Activated naive CD4-positive, alpha-beta T cell (primary cell): ENCODE measurements at places on chromosomes 1 and 21.

GRCh38 chr1:55669293-55669692 is 454.1 kb upstream of the USP24 start:
- DNase-seq = no peak

DNA sequence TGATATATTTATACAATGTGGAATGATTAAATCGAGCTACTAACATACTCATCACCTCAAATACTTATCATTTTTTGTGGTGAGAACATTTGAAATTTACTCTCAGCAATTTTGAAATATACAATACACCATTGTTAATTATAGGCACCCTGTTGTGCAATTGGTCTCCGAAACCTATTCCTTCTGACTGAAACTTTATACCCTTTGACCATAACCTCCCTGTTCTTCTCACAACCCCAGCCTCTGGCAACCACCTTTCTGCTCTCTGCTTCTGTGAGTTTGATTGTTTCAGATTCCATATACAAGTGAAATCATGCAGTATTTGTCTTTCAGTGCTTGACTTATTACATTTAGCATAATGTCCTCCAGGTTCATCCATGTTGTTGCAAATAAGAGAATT is 49.5 kb downstream of the SETD4 start:
- DNase-seq = no peak

GRCh38 chr1:58841455-58841854 is 57.6 kb upstream of the JUN start:
- no peak for DNase-seq

DNA sequence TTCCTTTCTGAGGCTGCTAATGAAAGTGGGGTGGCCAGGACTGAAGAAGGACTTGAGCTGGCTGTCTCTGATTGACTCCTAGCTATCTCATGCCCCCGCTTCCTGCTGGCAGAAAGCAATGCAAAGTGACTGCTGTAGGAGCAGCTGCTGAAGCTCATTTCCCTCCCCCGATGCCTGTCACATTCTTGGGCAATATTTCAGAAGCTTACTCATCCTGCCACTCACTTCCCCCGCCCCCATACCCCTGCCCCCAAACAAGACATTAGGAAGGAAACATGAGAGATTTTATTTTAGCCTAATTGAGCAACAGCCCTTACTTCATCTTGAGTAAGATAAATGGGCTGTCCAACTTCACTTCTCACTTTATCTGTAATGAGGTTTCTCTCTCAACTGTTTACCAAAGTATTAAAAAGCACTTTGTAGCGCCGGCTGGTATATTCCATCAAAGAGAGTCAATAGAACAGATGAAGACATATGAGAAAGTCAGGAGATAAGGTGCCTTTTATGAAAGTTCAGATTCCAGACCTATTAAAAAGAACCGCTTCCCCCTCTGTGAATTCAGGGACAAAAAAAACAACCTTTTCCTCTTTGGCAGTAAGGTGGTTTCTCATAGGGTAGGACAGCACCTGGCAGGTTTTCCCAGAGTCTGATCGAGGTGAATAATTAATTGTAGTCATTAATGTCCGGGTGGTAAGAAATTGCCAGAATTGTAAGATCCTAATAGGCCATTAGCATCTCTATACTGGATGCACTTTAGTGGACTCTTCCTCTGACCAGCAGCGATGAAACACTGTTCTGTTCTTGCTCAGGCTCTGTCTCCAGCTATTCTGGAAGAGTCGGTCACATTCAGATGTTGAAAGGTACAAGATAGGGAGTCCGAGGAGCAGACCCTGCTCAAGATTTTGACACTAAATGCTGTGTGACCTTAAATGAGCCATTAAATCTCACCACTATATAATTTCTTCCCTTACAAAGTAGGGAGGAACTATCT is 70.2 kb downstream of the SH3GLB1 start:
- no peak for DNase-seq

GRCh38 chr1:84299536-84300170 is 1.9 kb upstream of the SAMD13 start:
- DNase-seq = no peak

DNA sequence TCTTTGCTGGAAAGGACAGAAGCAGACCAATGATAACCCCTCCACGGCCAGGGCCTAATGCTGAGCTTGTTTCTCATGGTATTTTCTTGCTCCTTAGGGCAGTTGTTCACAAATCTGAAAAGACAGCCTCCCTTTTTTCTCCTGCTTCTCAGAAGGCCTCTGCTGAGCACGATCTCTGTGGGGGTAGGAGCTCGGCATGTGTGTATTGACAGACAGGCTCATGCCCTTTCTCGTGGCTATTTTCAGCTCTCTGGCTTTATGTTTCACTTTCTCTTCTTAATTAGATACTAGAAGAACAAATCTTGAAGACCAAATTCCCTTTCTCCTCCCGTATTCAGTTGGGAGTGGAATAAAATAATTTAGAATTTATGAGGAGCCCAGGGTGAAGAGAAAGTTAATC is 768 bp upstream of the RIIAD1 start:
- DNase-seq = no peak

DNA sequence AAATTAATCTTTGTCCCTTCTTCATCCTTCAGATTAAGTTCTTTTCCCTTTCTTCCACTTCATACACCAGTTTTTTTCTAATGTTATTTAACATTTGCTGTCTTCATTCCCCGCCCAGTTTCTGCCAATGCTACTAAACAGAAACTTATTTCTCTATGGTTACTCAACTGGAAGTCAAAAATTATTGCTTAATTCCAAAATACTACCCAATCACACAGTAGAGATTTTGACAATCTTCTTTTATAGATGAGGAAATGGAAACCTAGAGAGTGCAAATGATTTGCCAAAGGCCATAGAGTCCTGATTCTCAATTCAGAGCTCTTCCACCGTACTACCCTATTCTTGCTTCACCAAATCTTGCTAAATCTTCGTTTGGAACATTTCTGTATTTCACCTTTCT is 58.1 kb upstream of the SH3GLB1 start:
- DNase-seq = no peak
